ENCODE measurements at places on chromosomes 6 and 20.

GRCh38 chr6:152170702-152171667, 363.5 kb downstream of the ESR1 start:
- DNase-seq, result no peak

- DNase-seq, result no peak
Measured at GRCh38 chr6:40328986-40329545, 258.1 kb downstream of the LRFN2 start.

- no peak for DNase-seq
Measured at GRCh38 chr6:160067564-160067963, 54.1 kb upstream of the SLC22A1 start.

DNA sequence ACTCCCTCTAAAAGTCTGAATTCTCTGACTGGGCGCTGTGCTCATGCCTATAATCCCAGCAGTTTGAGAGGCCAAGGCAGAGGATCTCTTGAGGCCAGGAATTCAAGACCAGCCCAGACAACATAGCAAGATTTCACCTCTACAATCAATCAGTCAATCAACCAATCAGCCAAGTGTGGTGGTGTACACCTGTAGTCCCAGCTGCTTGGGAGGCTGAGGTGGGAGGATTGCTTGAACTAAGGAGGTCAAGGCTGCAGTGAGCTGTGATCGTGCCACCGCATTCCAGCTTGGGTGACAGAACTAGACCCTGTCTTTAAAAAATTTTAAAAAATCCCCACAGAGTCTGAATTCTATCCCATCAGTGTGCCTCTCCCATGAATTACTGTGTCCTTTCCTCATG, 37.9 kb downstream of the KIF3B start:
- no peak for DNase-seq

- peak; percentile 25 for DNase-seq
Measured at GRCh38 chr20:11544029-11544678, 373.5 kb upstream of the BTBD3 start.

GRCh38 chr20:39886650-39887190, 802.3 kb downstream of the MAFB start:
- DNase-seq, result no peak

GRCh38 chr6:11493974-11494373, 43.6 kb upstream of the TMEM170B start:
- DNase-seq, result no peak

DNA sequence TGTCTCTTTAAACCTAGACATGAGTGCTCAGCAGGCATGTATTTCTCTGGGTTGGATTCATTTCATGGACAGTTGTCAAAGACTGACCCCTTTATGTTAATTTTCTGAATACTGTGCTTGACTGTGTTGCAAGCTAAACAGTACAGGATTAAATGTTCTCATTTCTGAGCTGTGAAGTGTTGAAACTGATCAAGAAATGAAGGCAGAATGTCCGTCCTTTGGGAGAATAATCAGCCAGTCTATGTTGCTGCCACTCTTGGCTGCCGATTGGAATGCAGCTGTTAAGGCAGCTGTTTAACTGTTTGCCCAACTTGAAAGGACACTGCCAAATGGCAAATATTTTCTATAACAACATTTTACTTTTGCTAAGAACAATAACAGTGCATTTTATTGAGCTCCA, 87.3 kb downstream of the CEP57L1 start:
- peak; percentile 41 for DNase-seq

- DNase-seq, result no peak
Measured at GRCh38 chr6:126202707-126203106, 137.2 kb upstream of the CENPW start.

DNA sequence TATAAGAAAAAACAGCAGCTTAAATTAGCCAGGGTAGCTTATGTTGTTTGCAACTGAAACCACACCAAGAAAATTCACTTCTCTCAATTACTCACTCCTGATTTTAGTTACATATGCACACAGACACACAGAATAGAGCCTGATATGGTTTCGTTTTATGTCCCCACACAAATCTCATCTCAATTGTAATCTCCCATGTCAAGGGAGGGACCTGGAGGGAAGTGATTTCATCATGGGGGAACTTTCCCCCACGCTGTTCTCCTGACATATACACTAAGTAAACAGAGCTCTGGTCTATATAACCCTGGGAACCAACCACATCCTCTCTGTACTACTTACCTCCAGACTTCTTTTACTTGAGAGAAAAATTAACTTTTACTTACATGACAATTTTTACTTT, 9.8 kb downstream of the OR12D1 start:
- DNase-seq, result no peak

DNA sequence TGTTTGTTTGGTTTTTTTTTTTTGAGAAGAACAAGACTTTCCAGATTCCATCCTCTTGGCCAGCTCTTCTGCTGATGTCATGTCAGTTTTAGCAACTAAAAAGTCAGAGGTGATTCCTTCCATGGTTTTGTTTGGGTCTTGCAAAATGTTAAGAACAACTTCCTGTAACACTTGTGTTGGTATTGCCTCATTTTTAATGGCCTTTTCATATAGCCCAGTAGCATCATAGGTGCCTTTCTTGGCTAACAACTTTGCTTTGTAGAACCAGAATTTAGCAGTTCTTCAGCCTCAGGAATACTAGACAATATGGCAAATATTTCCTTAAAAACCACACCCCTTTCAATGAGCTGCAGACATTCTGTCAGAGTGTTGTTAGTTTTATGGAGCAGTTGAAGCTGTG, 99.5 kb upstream of the SIRPG start:
- no peak for DNase-seq

- DNase-seq, result no peak
Measured at GRCh38 chr20:10667077-10667401, 6.8 kb downstream of the JAG1 start.

DNA sequence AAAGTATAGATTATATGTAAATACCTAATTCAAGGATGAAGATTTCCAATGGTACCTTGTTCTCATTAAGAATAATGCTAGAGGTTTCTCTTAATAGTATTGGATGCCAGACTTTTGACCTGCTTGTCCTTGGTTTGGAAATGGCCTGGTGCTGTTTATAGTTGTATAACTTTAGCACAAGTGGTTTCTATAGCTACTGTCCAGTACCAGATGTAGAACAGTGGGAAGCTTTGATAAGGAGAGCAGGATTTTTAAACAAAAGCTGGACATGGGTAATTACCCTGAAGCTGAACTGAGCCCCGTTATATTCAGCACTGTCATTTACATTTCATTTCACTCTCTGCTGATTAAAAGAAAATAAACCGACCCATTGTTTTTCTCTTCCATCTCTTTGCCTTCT, 43.7 kb downstream of the TRMT11 start:
- DNase-seq, result no peak

DNA sequence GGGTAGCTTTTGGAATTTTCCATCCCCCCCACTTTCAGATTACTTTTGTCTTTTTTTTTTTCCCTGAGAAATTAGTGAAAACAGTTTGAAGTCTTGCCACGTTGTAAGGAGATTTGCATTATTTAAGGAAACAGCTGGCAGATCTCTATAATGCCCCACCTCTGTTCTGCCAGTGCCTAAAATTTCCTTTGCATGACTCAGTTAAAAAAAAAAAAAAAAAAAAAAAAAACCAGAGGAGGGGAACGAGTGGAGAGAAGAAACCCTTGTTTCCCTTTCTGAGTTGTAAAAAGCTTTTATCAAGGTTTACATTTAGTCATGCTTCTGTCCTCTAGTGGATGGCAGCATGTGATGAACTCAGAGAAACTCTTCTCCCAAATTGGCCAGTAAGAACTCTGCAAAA, 33.5 kb downstream of the CARMIL1 start:
- DNase-seq, result peak; percentile 25

DNA sequence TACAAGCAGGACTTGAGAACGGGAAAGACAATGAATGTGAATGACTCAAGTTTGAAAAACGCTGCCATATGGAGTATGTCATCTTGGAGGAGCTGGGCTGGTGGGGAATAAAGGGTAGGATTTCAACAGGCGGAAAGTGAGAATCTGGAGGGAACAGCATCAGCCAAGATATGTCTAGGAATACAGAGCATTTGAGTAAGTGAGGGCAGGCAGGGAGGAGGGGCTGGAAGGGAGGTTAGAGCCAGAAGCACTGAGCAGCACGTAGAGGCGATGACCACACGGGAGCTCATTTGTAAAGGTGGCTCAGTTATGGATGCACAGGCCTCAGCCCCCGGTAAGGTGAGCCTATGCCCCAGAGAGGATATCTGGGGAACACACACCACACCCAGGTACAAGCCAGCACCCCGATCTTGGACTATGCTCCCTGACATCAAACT, 115.1 kb downstream of the ZMYND8 start:
- DNase-seq, result peak; percentile 79

GRCh38 chr6:56720882-56721281, 78.2 kb upstream of the DST start:
- DNase-seq, result no peak

- no peak for DNase-seq
Measured at GRCh38 chr6:107116328-107116892, 1.1 kb upstream of the BEND3 start.

DNA sequence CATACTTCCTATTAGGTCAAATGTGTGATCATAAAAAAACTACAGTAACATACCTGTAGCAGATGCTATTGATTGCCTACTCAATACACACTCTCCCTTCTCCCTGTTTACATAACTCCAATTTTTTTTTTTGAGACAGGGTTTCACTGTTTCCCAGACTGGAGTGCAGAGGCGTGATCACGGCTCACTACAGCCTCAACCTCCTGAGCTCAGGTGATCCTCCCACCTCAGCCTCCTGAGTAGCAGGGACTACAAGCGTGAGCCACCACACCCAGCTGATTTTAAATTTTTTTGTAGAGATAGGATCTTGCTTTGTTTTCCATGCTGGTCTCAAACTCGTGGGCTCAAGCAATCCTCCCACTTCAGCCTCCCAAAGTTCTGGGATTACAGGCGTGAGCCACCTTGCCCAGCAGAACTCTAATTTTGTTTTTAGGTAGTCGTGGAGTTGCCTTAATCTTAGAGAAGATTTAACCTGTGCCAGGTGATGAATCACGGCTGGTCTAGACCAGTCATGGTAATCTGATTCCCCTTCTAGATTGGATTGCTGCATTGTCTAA, 14.0 kb upstream of the KIF3B start:
- no peak for DNase-seq

GRCh38 chr6:133369773-133370272, 128.7 kb downstream of the EYA4 start:
- no peak for DNase-seq

DNA sequence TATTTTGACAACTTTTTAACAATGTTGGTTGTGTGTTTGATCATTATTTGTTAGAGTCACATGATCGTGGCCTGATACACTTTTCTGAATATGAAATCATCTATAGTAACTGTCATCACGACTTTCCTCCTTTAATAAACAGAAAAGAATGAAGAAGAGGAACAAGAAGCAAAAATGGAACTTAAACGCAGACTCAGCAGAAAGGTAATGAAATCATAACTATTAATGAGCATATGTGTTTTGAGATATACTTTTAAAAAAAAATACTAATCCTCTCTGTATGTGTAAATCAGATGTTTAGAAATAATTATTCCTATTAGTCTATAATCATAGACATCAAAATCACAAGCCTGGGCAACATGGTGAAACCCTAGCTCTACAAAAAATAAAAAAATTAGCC, 60.1 kb upstream of the LTV1 start:
- no peak for DNase-seq

- no peak for DNase-seq
Measured at GRCh38 chr6:16799279-16800193, 38.3 kb upstream of the ATXN1 start.

- no peak for DNase-seq
Measured at GRCh38 chr6:109524129-109524528, 41.1 kb upstream of the ZBTB24 start.

- no peak for DNase-seq
Measured at GRCh38 chr6:34606477-34607265, 50.5 kb upstream of the SPDEF start.

- DNase-seq, result no peak
Measured at GRCh38 chr20:13687815-13688214, 49.1 kb upstream of the TASP1 start.

DNA sequence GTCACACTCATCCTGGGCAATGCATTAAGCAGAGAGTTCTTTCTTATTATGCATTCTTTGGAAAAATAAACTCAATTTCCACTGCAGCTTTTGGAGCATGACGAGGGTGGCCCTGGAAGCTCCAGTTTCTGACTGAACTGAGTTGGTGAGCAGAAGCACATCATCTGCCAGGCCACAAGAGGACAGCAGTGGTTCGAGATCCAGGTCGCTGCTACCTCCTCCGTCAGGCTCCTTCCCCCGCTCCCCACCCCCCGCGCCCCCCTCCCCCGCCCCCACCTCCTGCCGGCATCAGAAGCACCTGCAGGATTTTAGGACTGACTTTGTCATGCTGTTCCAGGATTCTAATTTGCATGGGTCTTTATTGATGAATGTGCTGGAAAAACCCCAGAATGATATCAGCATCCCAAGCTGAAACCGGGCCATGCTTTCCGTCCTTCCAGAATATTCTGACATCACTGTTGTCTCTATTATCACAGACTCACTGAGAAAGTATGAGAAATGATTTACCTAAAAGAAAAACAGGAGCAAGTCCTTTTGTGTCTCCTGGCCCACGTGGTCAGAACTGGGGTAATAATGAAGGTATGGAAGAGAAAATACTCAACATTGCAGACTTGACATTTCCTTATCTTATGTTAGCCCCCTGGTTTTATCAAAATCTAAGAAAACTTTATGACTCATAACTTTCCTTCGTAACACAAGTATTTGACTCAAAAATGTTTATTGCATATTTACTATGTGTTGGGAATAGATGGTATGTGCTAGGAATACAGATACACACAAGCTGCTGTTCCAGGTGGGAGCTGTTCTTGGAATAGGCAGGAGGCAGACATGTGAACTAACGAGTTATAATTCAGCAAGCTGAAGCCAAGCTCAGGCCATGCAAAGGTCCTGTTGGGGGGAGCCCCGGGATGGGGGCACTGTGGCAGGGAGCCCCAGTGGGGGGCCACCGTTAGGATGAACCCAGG, 220.2 kb upstream of the EXOC2 start:
- peak; percentile 4 for DNase-seq

DNA sequence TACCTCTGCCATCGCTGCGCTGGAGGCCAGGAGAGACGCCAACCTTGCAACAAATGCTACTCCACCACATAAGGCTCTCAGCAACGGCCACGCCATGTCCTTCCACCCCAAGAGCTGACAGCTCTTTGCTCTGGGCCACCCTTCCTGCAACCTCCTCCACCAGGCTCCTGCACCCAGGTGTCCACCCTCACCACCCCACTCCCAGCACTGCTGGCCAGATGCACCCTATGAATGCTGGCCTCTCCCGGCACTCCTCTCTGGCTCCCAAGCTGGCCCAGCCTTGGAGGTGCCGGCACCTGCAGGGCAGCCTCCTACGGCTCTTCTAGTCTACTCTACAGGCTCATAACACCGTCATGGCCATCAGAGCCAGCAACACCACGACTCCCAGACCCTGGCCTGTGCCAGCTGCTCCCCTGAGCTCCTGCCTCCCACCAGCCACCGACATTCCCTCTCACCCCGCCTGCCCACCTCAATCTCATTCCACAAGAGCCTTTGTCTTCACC, 11.2 kb downstream of the TAF4 start:
- no peak for DNase-seq

GRCh38 chr20:5670036-5670536, 80.1 kb upstream of the SHLD1 start:
- no peak for DNase-seq

GRCh38 chr20:43586641-43587040, 4.1 kb upstream of the IFT52 start:
- no peak for DNase-seq

- DNase-seq, result no peak
Measured at GRCh38 chr6:24489470-24489869, at the start of gene GPLD1. Gene GPLD1 (minus strand): TSS chr6:24489578. CDS start chr6:24489511, 67 bp downstream.

All from skeletal muscle cell (primary cell).